ENCODE measurements at places on chromosomes 4 and X.

DNA sequence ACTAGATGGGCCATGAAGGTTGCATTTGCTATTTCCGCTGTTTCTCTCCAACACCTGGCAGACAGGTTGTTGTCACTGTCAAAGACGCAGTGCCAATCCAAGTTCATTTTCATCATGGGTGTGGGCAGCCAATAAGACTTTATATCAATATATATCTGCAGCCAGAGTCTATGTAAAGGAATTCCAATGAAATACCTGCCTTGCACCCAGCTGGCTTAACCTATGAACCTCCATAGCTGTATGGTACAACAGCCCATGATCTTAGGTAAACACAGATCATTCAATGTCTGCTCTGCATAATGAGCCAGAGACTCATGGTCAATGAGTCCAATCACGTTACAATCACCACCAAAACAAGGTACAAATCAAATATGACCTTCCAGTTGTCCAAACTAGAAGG lies 37.7 kb upstream of the ADGRA3 start:
- no peak for DNase-seq

GRCh38 chr4:140736669-140737343 lies 19.4 kb downstream of the TBC1D9 start:
- DNase-seq: peak; percentile 66

DNA sequence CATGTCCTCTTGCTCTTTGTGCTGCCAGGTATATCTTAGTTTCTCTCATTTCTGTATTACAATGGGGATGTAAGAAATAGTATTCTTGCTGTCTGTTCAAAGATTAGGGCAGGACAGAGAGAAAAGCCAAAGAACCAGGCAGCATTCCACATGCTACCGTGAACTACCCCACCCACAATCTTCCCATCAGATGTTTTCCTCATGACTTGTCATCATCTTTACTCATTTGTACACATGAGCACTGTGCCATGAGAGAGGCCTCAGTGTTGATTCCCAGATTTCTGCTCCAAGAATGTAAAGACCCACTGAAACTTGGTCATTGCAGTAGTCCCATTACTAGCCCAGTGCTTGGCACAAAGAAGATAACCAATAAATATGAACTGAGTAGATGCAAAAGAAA lies 354.6 kb upstream of the RASGEF1B start:
- DNase-seq: no peak

GRCh38 chr4:76308548-76308947 lies 2.0 kb downstream of the STBD1 start:
- no peak for DNase-seq

DNA sequence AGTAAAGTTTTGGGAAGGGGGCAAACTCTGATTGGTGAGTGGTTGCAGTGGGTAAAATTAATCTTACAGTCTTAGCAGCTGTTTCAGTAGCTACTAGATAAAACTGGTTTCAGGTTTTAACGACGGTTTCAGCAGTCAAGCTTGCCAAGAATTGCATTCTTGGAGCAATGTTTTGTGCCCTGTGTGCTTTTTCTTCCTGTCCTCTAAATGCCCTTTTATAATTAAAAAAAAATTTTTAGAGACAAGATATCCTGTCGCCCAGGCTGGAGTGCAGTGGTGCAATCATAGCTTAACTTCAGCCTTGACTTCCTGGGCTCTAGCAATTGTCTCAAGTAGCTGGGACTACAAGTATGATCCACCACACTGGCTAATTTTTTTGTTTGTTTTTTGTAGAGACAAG lies 6.3 kb upstream of the PPEF2 start:
- DNase-seq: no peak

DNA sequence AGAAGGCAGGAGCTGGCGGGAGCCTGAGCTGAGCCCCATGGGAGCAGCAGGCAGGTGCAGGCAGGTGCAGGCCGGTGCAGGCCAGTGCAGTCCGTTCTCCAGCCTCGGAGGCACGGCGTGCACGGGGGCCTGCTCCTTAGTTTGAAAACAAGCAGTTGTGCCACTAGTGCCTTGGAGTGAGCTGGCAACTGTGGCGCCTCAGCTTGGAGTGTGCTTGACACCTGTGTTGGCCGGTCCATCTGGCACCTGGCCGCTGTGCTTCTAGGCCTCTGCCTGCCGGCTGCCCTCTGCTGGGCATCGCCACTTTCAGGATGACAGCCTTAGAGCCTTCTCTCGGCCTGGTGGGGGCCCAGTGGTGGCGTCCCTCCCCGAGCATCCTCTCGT lies 47.9 kb downstream of the RGS12 start:
- DNase-seq: no peak

DNA sequence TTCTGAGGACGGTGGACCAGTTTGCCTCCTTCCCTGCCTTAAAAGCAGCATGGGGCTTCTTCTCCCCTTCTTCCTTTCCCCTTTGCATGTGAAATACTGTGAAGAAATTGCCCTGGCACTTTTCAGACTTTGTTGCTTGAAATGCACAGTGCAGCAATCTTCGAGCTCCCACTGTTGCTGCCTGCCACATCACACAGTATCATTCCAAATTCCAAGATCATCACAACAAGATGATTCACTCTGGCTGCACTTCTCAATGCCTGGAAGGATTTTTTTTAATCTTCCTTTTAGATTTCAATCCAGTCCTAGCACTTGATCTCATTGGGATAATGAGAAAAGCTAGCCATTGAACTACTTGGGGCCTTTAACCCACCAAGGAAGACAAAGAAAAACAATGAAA lies 255.3 kb downstream of the RAPGEF2 start:
- peak; percentile 86 for DNase-seq

GRCh38 chr4:18052158-18052557 lies 30.6 kb upstream of the LCORL start:
- no peak for DNase-seq

- DNase-seq: no peak
Measured at GRCh38 chrX:69130439-69130838, 34.8 kb downstream of the PJA1 start.

DNA sequence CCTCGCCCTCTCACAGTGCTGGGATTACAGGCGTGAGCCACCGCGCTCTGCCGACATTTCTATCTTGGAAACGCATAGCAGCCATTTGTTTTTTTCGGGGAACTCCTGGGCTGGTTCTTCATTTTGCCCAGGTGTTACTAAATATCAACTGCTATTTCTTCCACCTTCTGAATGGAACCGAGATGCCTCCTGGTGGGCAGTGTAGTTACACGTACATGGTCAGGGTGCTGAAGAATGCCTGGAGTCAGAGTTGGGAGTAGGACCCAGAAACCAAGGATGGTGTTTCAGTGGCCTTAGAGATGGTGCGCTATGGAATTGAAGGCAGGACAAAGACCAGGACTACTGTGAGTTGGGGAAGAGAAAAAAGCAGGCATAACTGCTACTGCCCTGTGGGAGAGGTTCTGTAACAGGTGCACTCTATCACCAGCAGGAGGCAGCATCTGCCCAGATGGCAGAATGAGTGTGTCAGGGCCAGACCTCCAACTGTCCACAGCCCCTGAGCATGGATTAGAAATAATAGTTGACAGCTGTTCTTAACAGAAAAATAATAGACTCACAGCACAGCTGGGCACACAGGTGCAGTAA lies 81.7 kb downstream of the ZC4H2 start:
- DNase-seq: no peak

- no peak for DNase-seq
Measured at GRCh38 chrX:107168257-107168656, 38.0 kb downstream of the NUP62CL start.

- DNase-seq: peak; percentile 41
Measured at GRCh38 chr4:173076903-173077634, 91.5 kb upstream of the GALNT7 start.

GRCh38 chr4:70619778-70620177 lies 8.8 kb upstream of the ENAM start:
- DNase-seq: no peak

GRCh38 chr4:56132835-56133234 lies 184.1 kb downstream of the CEP135 start:
- no peak for DNase-seq

DNA sequence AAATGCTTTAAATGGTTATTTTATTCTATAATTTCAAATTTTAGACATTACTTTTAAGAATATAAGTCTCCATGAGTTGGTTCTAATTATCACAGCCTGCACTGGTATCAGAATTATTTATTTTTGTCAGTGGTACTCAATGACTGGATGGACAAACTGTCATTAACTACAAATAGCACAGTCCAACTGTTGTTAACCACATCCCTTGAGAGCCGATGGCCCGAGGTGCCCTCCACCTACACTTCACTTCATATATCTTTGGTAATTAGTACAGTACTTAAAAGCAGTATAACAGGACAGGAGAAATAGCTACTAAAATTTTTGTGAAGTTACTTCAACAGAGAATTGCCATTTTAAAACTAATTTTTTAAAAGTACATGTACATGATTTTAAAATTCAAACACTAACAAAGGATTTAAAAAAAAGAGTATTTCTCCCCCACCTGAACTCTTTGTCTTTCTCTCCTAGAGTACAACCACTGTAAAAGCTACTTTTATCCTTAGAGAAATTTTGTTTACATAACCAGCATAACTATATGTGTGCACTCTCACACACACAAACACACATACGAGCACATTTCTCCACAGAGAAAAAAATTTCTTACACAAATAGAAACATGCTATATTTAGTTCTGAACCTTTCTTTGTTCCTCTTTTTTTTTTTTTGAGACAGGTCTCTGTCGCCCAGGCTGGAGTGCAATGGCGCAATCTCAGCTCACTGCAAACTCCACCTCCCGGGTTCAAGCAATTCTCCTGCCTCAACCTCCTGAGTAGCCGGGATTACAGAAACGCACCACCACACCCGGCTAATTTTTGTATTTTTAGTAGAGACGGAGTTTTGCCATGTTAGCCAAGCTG lies 6.5 kb downstream of the TIFA start:
- DNase-seq: no peak

- no peak for DNase-seq
Measured at GRCh38 chr4:61389640-61390039, 189.5 kb downstream of the ADGRL3 start.

GRCh38 chr4:133146574-133147241 lies 2.4 kb upstream of the PCDH10 start:
- peak; percentile 56 for DNase-seq

- peak; percentile 46 for DNase-seq
Measured at GRCh38 chr4:185534866-185535611, at the start of gene PDLIM3. TSS of gene PDLIM3 (minus strand) at chr4:185535507. CDS start at chr4:185535434, 73 bp downstream.

DNA sequence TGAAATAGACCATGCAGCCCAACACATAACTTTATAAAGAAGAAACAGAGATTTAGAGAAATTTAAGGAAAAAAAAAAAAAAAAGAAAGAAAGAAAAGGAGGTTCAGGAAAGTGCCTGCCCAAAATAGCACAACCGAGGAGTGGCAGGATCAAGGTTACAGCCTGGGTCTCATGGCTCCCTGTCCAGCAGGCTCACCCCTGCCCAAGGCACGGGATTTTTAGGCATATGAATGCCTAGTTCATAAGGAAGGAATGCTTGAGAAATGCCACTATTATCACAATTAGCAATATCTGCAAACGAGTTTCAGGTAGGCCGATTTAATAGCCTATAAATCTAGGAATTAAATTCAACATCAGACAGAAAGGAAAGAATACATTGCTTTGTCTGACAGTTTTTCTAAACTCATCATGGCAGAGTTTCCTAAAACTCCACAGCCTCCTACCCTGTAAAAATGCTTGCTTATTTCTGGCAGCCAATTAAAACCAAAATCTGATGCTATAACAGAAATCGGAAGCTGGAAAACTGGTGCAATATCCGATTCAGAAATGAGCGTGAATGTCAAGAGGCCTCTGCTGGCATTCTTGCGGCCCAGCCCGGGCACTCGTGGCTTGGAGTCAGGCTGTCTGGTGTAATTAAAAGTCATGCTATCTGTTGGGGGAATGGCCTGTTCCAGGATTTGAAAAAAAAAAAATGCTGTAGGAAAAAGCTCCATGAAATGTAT lies 63.5 kb downstream of the GEMIN8 start:
- no peak for DNase-seq

DNA sequence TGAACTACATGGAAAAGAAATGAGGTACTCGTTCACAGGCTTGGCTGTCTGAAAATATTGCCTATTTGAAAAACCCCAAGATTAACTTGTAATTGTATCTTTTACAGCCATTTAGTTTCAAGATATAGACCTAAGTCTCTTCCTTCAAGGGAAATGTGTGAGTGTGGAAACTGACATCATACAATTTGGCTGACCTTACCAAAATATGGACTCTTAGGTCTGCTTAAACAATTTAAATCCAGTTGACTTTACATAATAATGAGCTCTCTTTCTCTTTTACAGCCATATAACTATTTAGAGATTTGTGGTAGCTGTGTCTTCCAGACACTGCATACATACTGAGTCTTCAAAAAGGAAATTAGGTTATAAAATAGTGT lies 186.9 kb downstream of the NR3C2 start:
- no peak for DNase-seq

- no peak for DNase-seq
Measured at GRCh38 chr4:169103966-169104412, 93.9 kb upstream of the CBR4 start.

GRCh38 chrX:121987163-121987562 lies 939.8 kb downstream of the GLUD2 start:
- DNase-seq: peak; percentile 71

DNA sequence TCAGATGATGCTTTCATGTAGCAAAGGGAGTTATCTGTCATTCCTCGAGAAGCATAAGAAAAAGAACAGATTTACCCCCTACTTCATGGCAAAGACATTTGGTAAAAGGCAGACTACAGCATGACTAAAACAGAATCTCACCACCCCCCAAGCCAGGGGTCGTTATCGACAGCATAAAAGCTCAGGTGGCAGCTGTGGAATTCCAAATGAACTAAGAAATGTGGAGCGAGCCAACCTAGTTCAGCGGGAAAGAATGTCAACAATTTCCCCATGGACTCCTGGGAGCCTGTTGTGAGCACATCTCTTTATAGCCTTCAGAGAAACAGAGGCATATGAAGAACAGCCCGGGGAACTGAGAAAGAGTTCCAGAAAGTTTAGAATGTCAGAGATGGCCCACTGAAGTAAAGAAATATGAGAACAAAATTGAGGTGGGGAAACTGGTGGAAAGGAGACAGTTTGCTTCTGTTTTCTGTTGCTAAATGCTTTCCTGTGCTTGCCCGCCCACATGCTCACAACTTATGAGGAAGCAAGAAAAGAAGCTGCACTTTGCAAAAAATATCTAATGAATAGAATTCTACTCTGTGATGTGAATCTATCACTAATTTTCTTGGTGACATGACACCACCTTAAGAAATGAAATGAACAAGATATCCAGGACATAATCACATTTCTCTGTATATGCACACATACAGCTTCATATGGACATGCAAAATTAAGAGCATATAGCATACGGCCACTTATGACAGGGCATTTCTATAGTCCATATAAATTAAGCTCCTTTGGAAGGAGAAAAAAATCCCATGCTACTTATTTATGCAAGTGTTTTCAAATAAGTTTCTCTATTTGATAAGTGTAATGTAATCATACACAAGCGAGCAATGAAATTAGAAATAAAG lies 135.3 kb upstream of the MID1 start:
- peak; percentile 90 for DNase-seq

GRCh38 chrX:6053141-6053540 lies 175.5 kb downstream of the NLGN4X start:
- DNase-seq: no peak

DNA sequence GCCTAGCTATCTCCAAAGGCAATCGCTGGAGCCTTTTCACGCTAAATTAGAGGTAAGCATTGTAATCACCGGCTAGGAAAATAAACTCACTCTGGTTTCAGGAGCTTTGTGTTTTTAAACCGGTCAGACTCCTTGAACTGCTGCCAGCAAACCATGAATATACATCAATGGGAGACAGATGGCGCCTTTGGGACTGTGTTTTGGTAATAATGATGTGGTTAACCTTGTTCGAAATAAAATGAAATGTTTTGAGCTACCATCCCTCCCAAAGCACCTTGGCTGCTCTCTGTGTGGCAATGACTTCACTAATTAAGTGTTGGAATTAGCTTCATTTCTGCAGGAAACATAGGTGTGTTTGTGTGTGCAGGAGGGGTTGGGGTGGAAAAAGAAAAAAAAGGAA lies 65.3 kb downstream of the CLNK start:
- DNase-seq: peak; percentile 74

- no peak for DNase-seq
Measured at GRCh38 chrX:130321550-130321949, 18.2 kb upstream of the SLC25A14 start.
